Activated naive CD4-positive, alpha-beta T cell treated with Interleukin-2 at 50 U/mL for 16 hours (primary cell): ENCODE measurements at places on chromosomes 7 and 10.

DNA sequence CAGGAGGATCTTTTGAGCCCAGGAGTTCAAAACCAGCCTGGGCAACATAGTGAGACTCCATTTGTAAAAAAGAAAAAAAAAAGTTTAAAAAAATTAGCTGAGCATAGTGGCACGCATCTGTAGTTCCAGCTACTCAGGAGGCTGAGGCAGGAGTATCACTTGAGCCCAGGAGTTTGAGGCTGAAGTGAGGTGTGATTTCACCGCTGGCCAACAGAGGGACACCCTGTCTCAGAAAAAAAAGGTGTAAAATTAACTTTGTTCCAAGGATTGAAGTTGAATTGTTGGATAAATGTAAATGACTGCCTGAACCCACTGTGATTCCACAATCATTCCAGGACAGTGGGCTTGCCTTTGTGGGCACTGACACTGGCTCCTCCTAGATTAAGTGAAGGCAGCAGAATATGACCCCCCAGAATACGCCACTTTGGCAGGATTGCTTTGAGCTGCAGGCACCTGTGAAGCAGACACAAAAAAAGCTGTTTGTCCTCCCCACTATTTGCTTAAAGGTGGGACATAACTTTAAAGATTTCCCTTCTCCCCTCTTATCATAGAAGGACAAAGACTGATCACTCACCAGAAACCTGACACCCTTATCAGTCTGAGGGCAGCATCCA, 57.2 kb upstream of the FOXI2 start:
- DNase-seq = no peak

- no peak for DNase-seq
Observed at GRCh38 chr10:22683140-22683389, 31.3 kb downstream of the PIP4K2A start.

DNA sequence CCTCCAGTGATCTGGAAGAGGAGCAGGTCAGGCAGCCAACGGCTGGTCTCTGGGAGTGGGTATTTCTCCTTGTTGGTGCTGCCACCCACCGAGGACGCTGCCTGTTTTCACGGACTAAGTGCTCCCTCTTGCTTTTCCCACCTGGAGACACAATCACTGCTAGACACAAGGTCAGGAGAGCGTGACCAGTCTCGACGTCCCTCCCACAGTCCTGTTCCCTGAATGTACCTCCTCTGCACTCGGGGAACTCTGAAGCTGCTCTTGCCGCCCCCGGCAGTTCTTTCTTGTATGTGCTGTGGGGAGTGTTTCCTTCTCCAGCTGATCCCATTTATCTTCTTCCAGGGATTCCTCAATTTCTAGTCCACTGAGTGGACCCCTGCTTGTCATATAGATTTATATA, 89.4 kb downstream of the CYTH3 start:
- DNase-seq = no peak

DNA sequence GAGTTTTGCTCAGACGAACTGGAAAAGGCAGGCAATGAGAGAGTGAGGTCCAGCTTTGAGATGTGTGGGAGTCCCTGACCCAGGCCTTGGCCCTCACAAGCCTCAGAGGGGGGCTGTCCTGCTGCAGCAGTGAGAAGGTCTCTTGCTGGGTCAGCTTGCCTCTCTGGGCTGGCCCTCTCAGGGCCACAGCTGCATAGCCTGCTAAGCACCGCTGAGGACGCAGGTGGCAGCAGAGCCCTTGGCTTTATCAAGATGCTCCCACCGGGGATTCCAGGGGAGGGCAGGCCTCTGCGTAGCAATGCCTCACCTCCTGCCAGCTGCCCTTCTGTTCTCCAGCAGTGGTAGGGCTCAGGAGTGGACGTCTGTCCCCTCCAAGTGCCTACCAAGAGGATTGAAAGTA, 128.7 kb downstream of the COBL start:
- no peak for DNase-seq

- no peak for DNase-seq
Observed at GRCh38 chr10:20215547-20216152, 399.4 kb downstream of the PLXDC2 start.

GRCh38 chr10:101563497-101564040, 24.5 kb downstream of the POLL start:
- no peak for DNase-seq

DNA sequence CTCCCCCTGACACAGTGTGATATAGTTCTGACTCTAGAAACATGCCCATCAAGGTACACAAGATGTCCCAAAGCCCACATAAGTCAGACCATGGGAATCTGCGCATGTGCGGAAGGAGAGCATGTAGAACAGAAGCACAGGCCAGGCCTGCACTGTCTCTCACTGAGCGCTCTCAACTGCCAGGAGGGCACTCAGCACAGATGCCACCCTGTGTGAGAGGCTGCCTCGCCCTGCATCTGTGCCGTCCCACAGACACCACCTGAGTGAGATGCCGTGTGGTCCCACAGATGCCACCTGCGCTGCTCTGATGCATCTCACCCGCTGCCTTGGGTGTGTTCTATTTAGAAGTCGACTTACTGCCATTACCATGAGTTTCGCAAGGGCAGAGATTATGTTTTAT, 98.4 kb downstream of the VOPP1 start:
- DNase-seq = no peak

GRCh38 chr7:87151729-87152111, 533 bp upstream of the DMTF1 start:
- DNase-seq = no peak

- DNase-seq = no peak
Observed at GRCh38 chr10:67242528-67242927, 316.7 kb downstream of the LRRTM3 start.

DNA sequence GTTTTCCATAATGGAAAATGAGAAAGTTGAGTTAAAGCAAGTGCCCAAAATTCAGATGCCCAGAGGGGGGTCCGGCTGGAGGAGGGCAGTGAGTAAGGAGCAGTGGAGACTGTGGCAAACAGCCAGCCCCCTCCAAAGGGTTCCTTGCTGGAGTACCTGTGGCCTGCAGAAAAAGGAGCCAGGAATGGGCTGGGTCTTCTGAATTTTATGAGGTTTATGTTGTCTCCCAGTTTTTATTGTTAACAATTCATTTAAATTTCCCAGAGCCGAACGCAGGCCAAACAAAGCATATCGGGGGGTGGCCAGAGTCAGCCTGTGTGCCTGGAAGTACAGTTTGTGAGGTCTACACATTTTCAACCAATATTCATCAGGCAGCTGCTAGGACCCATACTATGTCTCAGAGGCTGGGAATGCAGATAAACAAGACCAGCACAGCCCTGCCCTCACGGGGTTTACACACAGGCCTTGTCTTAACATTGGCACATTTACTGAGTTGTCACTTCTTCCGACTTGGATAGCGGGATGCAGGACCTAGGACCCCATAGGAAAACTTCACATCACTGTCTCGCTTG, 12.9 kb upstream of the CSGALNACT2 start:
- DNase-seq = no peak

DNA sequence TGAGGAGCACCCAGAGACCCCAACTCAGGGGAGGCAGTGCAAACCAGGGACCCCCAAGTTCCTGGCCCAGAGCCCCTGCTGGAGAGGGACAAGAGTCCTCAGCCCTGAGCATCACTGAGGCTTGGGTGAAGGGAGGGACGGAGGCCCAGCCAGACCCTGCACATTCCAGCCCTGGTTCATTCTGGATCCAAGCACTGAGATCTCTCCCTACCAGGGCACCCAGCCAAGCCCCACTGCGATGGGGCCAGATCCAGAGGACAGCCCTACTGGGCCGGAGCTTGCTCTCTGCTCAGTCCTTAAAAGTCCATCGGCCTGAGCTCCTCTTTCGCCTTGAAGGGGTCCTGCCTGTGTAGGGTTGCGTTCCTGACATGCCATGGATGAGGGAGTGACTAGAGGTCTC, 40.5 kb upstream of the RABGEF1 start:
- DNase-seq = no peak

- no peak for DNase-seq
Observed at GRCh38 chr7:93890464-93891068, at the start of gene TFPI2. Gene TFPI2, minus strand, starts transcription at chr7:93890753. Its CDS starts 75 bp downstream, at chr7:93890678.

- DNase-seq = no peak
Observed at GRCh38 chr10:100745882-100746783, 751 bp downstream of the PAX2 start.

DNA sequence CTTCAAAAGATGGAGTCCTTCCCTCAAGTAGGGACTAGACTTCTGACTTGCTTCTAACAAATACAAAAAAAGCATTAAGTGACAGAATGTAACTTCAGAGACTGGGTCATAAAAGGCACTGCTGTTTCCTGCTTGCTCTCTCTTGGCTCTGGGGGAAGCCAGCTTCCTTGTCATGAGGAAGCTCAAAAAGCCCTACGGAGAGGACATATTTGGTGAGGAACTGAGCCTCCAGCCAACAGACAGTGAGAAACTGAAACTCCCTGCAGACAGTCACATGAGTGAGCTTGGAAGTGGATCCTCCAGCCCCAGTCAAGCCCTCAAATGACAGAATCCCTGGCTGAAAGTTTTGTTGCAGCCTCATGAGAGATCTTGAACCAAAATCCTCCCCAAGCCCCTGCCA, 26.3 kb upstream of the SLC35G1 start:
- no peak for DNase-seq

- DNase-seq = no peak
Observed at GRCh38 chr10:80585812-80586211, 48.1 kb downstream of the SH2D4B start.

- DNase-seq = no peak
Observed at GRCh38 chr10:60801522-60801921, 23.2 kb downstream of the CDK1 start.

DNA sequence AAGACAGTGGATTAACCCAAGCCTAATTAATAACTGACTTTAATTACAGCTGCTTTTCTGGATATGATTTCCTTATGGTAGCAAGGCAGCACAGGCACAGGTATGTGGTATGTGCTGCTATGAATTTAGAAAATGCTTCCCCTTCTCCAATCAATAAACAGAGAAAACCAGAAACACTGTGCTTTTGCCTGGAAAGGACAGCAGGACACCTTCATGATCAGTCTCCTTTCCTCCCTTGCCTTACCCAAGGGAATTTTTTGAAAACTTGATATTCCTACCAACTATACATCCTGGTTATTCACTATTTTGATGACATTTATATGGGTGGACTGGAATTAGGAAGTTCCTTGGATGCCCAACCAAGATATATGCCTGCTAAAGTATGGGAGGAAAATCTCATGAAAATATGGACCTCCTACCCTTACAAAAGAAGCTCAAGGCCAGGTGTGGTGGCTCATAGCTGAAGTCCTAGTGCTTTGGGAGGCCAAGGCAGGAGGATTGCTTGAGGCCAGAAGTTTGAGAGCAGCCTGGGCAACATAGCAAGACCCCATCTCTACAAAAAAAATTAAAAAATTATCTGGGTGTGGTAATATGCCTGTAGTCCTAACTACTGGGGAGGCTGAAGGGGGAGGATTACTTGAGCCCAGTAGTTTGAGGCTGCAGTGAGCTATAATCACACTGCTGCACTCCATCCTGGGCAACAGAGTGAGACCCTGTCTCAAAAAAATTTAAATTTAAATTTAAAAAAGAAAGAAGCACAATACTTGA, 106.3 kb upstream of the WAC start:
- no peak for DNase-seq
